ENCODE measurements at places on chromosomes 7 and 10. TPM values are rescaled to one million over a fixed set of nuclear protein-coding genes. Genes with fewer than 3 reads are reported as not detected.
A peak's percentile ranks its signal among the peaks of the same experiment; 100 is the strongest.

GRCh38 chr10:3525832-3526449 is 259.1 kb downstream of the KLF6 start:
- DNase-seq, result peak; percentile 50

- DNase-seq, result no peak
Observed at GRCh38 chr10:51667678-51668335, 31.6 kb downstream of the CSTF2T start.

GRCh38 chr7:55185941-55186609 is 167.3 kb downstream of the EGFR start:
- DNase-seq, result no peak

DNA sequence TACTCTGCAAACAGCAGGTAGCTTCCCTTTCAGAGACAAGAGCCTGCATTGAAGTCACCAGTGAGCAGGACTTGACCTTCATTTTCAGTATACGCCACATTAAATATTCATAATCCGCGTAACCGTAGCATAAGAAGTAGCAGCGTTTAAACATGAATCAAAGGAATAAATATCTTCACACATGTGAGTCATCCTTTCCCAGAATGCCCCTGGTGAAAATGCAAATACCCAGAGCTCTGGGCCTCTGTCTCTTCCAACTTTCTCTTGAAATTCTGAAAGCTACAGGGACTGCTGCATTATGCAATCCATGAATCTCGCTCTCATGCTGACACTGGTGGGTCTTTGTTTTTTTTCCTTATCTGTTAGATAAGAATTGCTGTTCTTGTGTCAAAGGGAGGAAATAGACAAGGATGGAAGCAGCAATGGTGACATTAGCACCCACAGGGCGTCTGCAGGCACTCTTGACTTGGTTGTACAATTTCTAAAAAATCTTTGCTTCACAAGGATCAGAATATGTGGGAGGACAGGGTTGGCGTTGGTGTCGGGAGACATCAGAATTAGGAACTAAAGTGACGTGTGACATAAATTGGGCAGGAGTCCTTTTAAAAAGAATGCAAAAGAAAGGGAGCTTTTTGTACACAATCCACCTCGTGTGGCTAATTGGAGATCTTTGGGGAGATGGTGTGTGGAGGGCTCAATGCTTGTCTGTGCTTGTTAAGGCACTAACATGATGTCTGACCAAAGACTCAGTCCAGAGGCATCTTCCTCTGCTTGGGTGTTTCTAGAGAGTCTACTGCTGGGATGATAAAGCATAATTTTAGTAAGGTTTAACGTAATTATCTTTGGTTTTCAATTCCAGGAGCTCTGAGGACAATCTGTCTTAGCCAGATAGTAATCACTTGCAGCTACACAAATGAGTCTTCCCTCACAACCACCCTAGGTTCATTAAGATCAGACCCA is 390.3 kb downstream of the KCNMA1 start:
- DNase-seq, result no peak

DNA sequence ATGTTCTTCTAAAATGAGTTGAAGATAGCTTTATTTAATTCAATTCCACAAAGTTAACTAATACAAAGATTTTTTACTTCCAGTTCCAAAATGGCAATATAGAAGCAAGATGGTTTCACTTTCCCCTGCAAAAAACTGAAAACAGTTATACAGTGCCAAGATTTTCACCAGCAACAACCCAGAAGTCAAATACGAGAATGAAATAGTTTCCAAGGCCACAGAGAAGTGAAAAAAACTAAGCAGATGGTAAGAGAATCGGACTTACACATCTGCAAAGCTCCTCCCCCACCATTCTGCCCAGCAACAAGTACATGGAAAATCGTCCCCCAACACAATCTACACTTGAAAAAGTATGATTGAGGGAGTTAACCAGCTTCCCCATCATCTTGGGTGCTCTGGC is 30.3 kb upstream of the KEL start:
- no peak for DNase-seq

- DNase-seq, result no peak
Observed at GRCh38 chr10:113480851-113481502, 71.9 kb upstream of the HABP2 start.

GRCh38 chr7:118330388-118330787 is 105.9 kb downstream of the ANKRD7 start:
- DNase-seq, result no peak

DNA sequence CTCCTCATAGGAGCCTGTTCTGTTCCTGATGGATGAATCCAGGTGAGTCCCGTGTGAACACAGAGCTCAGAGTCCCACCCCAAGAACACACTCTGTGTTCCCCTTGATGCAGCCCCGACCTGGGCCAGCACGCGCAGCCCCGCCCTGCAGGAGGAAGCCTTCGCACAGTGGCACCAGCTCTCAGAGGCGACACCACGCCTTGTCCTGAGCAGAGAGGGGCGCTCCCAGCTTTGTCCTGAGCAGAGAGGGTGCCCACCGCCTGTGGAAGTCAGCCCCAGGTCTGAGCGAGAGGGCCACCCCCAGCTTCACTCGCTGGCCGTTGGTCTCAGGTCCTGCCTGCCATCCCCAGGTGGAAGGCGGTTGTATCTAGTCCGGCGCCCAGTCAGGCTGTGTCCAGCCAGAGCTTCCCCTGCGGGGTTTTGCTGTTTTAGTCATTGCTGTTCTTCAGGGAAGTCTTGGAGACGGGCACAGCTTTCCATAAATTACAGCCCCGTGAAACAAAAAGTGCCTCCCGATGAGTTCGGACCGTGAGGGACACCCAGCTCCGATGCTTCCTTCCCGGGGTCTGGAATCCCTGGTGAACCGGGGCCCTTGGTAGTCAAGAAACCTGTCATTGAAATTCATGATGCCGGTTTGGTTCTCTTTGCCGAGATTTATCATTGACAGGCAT is 43.6 kb downstream of the NKX6-2 start:
- DNase-seq, result peak; percentile 53

DNA sequence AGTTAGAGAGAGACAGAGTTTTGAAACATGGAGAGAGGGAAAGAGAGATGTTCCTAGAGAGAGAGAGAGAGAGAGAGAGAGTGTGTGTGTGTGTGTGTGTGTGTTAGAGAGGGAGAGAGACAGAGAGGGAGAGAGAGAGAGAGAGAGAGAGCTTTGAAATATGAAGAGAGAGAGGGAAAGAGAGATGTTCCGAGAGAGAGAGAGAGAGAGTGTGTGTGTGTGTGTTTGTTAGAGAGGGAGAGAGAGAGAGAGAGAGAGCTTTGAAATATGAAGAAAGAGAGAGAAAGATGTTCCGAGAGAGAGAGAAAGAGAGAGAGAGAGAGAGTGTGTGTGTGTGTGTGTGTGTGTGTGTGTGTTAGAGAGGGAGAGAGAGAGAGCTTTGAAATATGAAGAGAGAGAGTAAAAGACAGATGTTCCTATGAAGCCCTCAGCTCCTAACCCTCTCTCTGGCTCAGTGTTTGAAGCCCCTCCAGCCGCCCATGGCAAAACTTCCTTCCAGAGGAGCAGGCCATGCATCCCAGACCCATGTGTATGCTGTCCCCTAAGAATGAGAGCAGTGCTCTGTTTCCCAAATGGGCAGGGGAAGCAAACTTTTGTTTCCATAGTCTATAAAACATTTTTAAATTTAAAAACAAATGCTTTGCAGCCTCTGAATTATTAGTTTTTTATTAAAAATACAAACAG is 130.9 kb downstream of the KCNMA1 start:
- no peak for DNase-seq

- peak; percentile 68 for DNase-seq
Observed at GRCh38 chr7:117323851-117324711, 1.2 kb upstream of the WNT2 start.

DNA sequence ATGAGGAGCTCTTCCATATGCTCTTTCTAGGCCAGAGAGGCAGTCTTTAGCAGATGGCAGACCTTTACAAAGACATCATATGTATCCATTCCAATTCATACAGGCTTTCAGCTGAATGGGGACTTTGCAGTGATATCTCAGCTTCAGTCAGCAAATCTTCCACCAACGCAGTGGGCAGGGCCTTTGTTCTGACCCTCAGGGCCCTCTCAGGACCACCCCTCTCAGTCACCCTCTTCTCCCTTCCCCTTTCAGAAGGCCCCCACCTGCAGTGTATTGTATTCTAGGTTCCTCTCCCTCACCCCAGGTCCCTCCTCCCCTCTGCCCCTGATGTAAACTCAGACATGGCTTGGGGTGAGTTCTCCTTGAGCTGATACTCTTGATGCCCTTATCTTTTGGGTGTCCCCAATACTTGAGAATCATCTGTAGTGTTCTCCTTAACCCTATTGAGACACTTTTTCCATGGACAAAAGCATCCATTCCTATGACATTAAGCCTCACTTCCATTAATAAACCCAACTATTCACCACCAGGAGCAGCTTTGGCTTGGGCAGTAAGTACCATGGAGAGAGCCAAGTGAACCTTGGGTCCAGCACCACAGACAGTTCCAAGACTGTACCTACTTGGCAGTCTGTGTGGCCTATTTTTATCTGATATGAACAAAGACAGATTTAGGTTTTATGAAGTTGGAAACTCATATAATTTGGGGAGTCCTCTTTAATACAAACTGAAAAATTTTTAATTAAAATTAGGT is 62.7 kb downstream of the ADCYAP1R1 start:
- no peak for DNase-seq

GRCh38 chr7:32092346-32092745 is 22.1 kb upstream of the PDE1C start:
- DNase-seq, result no peak

DNA sequence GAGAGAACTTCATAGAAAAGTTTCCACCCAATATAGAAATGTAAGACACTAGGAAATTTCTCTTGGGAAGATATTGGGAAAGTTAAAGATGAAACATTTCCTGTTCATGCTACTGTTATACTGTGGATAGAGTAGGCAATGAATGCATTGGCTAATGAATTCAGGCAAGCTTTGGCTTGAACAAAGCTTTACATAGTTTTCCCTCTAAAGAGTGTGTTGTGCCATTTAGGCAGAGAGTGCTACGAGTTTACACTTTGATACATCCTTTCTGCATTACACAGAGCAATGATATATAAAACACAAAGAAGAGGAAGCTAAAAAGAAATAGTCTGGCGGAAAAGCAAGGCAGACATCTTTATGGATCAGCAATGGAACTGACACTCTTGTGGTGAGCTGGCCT is 125.9 kb upstream of the SHH start:
- DNase-seq, result no peak

SUGCT gene
- total RNA-seq, result 4.4 TPM

GPR146 gene
- 30.6 TPM for total RNA-seq

All from Right ventricle myocardium inferior (tissue), 1 donor.